NCI-H187 (cell line): ENCODE measurements at places on chromosomes 7 and 10.
A peak's percentile ranks its signal among the peaks of the same experiment; 100 is the strongest.

- no peak for DNase-seq
These were observed 19.9 kb upstream of the C10orf105 start for GRCh38 chr10:71739358-71739900.

DNA sequence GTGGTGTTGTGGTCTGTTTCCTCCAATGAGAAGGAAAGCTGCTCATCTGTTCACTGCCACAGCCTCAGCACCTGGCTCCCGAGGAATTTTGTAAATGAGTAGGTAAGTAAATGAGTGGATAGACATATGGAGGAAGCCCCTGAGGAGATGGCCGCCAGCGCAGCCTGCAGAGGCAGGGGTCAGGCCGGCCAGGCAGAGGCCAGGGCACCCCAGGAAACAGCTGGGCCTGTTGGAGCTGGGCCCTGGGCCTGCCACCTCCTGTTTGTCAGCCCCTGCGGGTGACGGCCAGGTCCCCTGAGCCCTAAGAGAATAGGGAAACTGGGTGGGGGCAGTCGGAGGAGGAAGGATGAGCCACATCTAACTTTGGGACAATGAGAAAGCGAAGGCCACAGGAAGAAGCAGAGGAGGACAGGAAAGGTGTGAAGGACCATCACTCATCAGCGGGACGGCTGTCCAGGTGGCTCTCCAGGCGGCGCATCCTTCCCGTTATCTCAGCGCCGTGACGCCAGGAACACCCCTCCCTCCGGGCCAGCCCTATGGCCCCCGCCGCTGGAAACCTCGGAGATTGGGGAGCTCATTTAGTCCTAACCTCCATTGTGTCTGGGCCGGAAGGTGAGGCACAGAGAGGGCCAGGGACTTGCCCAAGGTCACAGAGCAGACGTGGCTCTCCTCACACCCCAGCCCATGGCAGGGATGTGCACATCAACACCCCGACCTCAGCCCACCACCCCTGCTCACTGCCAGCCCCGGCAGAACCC, 142.3 kb upstream of the UNC5B start:
- no peak for DNase-seq

- peak; percentile 41 for DNase-seq
These were observed 486 bp downstream of the CACNA2D1 start for GRCh38 chr7:82443036-82443546.

DNA sequence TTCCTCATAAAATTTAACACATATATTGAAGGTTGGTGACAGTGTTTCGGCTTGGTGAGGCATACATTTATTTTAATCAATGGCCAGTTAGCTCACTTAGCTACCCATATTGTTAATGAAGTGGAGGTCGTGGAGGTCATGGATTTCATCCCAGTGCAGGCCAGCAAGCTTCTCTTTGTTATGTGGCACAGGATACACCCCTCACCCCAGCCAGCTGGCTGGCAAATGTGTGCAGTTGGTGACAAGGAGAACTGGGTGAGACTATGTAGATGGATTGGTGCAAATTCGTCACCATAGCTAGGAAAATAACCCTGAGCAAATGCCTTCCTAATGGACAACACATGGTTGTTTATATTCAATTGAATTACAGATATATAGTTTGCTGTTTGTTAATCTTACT, 50.5 kb upstream of the FOXP2 start:
- DNase-seq = no peak

- no peak for DNase-seq
These were observed 39.1 kb upstream of the GNAI1 start for GRCh38 chr7:80095545-80095944.

GRCh38 chr10:31467791-31468535, 148.9 kb downstream of the ZEB1 start:
- no peak for DNase-seq

- no peak for DNase-seq
These were observed 87.9 kb upstream of the IKZF1 start for GRCh38 chr7:50216626-50217025.

DNA sequence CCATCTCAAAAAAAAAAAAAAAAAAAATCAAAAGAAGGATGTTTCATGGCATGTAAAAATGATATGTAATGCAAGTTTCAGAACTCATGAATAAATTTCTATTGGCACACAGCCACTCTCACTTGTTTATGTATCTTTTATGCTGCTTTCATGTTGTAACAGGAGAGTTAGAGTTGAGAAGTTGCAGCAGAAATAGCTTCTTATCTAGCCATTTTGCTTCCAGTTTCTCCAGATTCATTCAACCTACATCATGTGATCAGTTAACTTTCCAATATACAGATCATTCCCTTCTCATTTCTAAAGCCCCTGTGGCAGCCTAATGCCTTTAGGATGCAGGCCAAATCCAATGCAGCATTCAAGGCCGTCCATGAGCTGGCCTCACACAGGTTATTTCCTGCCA, 30.4 kb downstream of the ZNF786 start:
- no peak for DNase-seq

DNA sequence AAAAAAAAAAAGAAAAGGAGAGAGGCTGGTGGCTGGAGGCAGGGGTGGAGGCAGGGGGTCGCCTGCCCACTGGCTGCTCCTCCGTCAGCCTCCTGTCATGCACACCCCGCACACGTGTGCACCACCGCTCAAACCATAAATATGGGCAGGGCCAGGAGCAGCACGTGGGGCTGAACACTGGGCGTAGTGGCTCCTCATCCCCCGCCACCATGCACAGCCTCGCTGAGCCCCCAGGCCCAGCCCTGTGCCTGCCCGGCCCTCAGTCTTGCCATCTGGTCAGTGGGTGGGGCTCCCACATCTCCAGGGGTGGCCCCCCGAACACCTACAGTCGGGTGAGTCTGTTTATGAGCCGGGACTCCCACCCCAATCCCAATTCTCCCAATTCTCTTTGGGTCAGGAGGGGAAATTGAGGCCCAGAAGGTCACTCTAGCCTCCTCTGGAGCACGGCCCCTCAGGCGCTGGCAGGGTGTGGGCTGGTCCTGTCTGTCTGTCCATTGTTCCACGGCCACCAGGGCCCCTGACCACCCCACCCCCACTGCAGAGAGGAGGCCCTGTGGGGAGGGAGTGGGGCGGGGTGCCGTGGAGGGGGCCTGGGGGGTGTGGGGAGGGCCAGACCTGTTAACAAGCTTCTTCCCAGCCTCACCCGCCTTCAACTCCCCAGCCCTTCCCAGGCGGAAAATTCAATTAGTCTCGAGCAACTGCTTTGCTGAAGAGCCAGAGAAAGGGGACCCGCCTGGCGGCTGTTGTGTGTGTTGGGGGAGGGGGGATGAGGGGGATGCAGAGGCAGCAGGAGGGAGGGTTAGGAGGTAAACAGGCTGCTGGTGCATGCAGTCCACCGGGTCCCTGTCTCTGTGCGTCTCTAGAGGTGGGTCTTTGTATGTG, 19.5 kb upstream of the GRIFIN start:
- DNase-seq = peak; percentile 10

DNA sequence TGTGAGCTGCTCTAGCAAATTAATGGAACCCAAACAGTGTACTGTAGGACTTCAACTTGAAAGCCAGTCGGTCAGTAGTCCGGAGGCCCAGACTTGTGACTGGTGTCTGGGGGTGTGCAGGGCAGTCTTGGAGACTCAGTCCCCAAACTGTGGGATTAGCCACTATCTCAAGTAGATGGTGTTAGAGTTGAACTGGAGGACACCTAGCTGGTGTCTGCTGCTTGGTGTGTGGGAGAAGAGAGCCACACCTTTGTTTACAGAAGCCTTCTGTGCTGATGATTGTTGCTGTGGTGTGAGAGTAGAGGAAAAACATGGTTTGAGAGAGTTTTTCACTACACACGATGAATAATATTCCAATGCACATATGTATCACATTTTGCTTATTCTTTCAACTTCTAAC, 47.4 kb downstream of the CUL2 start:
- DNase-seq = no peak

- DNase-seq = no peak
These were observed 15.1 kb downstream of the RNF216 start for GRCh38 chr7:5766321-5766761.

GRCh38 chr10:102775935-102776669, 32.4 kb downstream of the WBP1L start:
- no peak for DNase-seq

DNA sequence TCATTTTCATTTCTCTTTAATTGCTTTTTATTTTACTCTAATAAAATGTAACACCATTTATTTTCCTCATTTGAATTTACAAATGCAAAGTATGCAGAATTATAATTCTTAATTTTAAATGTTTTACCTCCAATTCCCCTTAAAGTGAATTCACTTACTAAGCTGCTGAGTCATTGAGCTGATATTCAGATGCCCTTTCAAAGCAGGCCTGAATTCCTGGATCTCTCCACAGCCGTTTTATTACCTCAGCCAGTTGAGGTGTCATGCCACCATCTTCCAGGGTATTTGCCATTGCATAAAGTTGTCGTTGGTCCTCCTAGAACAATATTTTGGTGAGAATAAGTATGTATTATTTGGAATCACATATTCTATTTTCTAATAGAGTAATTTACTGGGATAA, 33.2 kb downstream of the GNAT3 start:
- DNase-seq = no peak

DNA sequence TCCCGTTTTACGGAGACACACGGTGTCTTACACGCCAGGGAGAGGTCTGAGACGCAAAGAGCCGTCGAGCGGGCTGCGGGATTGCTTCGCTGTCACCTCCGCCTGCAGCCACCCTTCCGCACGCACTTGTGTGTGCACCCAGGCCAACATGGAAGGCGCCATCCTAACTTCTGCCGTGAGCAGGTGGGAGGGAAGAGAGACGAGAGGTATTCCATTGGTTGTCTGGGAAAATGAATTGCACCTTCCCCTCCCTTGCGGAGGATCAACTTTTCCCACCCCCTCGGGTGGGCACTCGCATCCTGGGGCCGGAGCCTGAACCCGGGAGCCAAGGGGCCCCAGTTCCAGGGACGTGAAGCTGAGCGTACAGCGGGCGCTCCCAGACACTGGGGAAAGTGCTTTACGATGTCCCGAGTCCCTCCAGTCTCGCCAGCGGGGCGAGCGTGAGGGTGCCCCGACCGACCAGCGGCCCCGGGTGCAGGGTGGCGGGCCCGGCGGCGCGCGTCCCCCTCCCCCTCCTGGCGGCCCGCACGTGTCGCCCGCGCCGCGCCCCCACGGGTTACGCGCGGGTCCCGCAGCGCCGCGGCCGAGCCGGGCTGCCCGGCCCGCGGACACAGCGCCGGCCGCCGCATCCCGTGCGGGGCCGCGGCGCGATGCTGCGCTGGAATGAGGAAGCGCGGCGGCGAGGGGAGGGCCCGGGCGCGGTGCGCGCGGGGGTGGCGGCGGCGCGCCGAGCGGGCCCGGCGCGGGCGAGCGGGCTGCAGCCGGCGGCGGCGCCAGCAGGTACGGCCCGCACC, 984 bp upstream of the IKZF1 start:
- DNase-seq = no peak

DNA sequence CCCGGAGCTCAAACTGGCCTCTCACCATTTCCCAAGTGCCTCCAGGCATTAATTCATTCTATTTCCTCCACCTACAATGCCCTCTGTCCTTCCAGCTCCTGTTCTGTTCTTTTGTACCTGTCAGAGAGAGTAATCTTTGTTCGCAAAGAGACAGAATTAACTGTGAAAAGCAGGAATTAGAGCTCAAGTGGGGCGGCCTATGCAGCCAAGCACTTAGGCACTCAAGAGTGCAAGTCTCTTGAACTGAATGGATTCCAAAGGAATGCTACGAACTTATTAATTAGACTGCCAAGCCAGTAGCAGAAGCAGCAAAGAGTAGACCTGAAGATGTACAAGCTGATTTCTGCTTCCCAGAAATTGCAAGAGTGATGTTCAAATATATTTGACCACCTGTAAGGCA, 338.3 kb upstream of the AUTS2 start:
- no peak for DNase-seq

DNA sequence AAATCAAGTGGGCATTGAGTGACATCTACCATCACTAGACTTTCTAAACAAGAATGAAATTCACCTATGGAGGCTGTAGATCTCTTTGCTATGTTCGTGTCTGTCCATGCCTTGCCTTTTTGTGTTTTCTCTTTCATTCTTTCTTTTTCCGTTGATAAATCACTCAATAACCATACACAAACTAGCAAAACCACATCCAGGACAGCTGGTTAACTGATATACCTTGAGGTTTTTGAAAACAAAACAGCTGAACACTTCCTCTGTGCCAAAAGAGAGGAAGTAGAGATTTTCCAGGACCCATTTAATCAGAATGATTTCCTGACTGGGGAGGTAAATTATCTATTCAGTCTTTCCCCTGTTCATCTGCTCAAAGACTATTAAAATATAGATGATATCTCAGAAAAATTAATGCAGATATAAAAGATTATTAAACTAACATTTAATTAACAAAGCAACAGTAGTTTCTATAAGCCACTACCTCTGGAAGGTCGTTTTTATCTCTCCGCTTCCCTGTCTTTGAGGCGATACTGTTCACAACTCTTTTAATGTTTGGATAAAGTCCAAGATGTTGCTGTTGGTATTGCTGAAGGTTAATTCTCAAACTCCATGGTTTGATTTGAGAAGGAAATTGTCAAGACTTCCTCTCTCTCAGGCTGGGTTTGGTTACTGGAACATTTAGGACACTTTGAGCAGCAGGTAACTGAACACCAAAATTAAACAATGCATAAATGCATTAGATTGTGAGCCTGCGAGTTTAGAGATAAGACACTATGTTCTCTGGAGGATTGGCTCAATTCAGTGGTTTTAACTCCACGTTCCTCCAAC, 24.4 kb upstream of the C10orf67 start:
- DNase-seq = no peak

- no peak for DNase-seq
These were observed 73.5 kb upstream of the ARID5B start for GRCh38 chr10:61828034-61828433.

- DNase-seq = no peak
These were observed 28.3 kb upstream of the PIP4K2A start for GRCh38 chr10:22742678-22743077.

DNA sequence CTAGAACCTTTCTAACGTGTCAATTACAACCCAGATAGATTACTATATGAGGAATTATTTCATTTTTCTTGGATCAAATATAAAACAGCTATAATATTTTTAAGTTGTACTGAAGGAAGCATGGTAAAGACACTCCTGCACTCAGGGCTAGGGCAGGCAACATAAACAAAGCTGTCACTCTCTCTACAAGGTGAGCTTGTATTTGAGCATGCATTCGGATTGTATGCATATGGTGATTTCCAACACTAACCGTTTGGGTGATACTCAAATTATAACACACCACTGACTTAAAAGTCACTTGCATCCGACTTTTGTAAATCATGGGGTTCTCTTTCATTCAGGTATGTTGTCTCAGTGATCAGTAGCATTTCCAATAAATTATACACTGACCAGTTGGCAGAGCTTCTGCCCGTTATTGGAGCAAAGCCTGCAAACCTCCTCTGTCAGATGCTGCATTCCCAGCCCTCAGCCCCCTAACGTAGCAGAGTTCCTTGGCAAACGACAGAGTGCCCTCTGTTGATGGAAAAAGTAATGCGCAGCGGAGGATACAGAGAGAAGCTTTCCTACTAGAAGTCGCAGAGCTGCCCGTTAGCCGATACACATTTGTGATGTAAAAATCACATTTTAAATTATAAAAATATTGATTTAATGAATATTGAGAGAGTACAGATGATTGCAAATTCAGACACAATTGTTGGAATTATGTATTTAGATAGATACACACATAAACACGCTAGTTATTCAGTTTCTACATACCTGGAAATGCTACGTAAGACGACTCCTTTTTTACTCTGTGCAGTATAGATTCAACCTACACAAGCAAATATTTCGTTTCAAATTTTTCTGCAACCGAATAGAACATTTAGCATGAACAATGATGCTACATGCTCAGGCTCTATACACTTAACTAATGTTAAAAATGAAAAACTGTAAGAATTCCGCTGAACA, 173.9 kb upstream of the SP4 start:
- DNase-seq = peak; percentile 26
